ENCODE measurements at places on chromosomes 6 and 20. TPM values are rescaled to one million over a fixed set of nuclear protein-coding genes. Genes with fewer than 3 reads are reported as not detected.

GRCh38 chr20:20795721-20796120, 83.3 kb upstream of the RALGAPA2 start:
- H3K27ac ChIP-seq: no peak overlapping the region
- no peaks in the 10 kb centered on the region for H3K27me3 ChIP-seq
- no peak for DNase-seq
- no peaks in the 10 kb centered on the region for H3K4me1 ChIP-seq
- H3K4me3 ChIP-seq: no peak overlapping the region
- H3K36me3 ChIP-seq: no peaks in the 10 kb centered on the region

- no peaks in the 10 kb centered on the region for H3K4me1 ChIP-seq
- H3K27me3 ChIP-seq: peaks cover 8% of the 10 kb centered on the region
- H3K4me3 ChIP-seq: no peak overlapping the region
- no peak overlapping the region for H3K27ac ChIP-seq
- H3K36me3 ChIP-seq: no peaks in the 10 kb centered on the region
These were observed 70.2 kb upstream of the EEF1E1 start for GRCh38 chr6:8172530-8172929.

- no peaks in the 10 kb centered on the region for H3K27me3 ChIP-seq
- H3K4me3 ChIP-seq: no peak overlapping the region
- H3K27ac ChIP-seq: no peak overlapping the region
- DNase-seq: no peak
These were observed 74.3 kb downstream of the RPS12 start for GRCh38 chr6:132888701-132889100.

DNA sequence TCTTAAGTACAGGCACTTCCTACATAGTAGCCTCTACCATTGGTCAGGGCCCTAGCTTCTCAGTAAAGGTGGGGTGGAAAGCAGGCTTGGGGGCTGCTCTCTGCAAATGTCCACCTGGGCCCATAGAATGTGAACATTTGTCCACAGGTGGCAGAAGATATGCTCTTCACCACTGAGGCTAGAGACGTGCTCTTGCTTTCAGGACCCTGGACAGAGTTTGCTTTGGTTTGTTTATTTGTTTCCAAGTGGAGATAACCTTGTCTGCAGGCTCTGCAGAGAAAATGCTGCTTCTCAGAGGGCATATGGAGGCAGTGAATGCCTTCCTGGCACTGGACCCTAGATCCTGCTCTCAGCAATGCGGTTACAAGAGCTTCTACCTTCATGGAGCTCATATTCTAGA, 129.0 kb downstream of the F13A1 start:
- no peak overlapping the region for H3K27ac ChIP-seq
- no peaks in the 10 kb centered on the region for H3K4me1 ChIP-seq
- peaks cover 8% of the 10 kb centered on the region for H3K36me3 ChIP-seq
- H3K27me3 ChIP-seq: peaks cover 44% of the 10 kb centered on the region

GABRR1 gene
- not detected for polyA plus RNA-seq

All from naive thymus-derived CD8-positive, alpha-beta T cell (primary cell).